Spleen (tissue), 13 donors: ENCODE measurements at places on chromosomes 3 and 15. TPM values are rescaled to one million over a fixed set of nuclear protein-coding genes. Genes with fewer than 3 reads are reported as not detected.

Gene PLA2G4D
- polyA plus RNA-seq = not detected

Gene TYRO3
- 4.3 TPM for polyA plus RNA-seq

Gene MORC1
- 0.03 TPM for polyA plus RNA-seq

Gene SPCS1
- 125 TPM for polyA plus RNA-seq

Gene CLRN1
- not detected for polyA plus RNA-seq

Gene PRICKLE2
- 0.51 TPM for polyA plus RNA-seq
